Esophagus squamous epithelium (tissue), 5 donors: ENCODE measurements at places on chromosomes 5 and 9. TPM values are rescaled to one million over a fixed set of nuclear protein-coding genes. Genes with fewer than 3 reads are reported as not detected.

Gene UGT3A1
- not detected for total RNA-seq

- DNase-seq, result no peak
Observed at GRCh38 chr5:31269259-31269658, 75.8 kb downstream of the CDH6 start.

- DNase-seq, result no peak
Observed at GRCh38 chr5:34621277-34622097, 34.6 kb upstream of the RAI14 start.

DNA sequence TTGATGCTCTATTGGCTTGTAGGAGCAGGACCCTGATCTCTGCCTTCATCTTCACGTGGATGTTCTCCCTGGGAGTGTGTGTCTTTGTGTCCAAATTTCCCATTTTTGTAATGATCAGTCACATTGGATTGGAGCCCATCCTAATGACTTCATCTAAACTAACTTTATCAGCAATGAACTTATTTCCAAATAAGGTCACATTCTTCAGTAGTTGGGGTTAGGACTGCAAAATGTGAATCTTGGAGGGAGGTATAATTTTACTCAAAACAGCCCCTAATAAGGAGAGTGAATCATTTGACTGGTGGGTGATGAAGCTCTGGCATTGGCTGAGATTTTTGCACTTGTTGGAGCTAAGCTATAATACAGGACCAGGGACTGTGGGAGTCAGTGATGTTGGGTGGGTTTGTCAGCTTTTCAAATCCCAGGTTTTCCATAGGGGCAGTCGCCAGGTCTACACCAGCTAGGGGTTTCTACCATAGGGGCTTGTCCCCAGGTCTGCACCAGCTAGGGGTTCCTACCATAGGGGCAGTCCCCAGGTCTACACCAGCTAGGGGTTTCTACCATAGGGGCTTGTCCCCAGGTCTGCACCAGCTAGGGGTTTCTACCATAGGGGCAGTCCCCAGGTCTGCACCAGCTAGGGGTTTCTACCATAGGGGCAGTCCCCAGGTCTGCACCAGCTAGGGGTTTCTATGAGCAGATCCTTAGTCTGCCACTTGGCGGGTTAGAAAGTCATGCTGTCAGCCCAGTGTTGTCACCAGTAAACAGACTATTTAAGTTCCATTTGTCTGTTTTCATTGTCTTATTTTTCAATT is 382.6 kb upstream of the DAP start:
- no peak for DNase-seq

Gene CDH9
- not detected for total RNA-seq

GRCh38 chr5:102955488-102955887 is 164.4 kb downstream of the GIN1 start:
- no peak for DNase-seq

DNA sequence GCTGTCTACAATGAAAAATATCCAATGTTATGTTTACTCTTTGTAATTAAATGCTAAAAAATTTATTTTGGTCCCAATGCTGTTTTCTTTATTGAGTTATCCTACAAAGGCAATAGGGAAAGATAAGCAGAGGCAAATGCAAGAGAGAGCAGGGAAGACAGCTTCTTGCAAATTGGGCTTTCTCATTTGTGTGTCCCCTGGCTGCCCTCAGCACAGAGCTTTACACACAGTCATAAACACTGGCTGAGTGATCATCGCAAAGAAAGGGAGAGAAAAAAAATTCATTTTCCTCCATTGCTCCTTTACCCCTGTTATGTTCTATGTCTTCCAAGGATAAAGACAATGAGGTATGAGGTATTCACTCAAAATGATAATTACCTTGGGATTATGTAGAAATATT is 2.3 kb upstream of the TSSK1B start:
- DNase-seq, result no peak

Gene OBP2B
- not detected for total RNA-seq

DNA sequence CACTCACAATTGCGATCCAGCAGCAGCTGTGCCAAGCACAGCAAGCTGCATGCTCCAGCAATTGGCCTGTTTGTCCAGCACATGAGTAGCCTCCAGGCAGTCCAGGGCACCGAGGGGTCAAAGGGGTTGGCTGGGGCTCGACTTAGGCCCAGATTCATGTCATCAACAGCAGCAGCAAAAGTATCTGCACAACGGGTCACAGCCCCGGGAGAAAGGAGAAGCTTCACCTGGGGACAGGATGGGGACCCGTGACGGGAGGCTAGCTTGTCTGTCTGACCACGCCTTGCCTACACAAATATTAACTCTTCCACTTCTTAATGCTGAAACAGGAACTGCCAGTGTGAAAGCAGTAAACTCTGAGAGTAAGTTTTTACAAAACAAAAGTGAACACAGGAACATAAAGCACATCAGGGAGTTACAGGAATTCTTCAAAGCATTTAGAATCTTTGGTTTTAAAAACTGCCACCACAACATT is 191.2 kb downstream of the PIK3R1 start:
- DNase-seq, result no peak

- DNase-seq, result no peak
Observed at GRCh38 chr9:86128235-86128822, 29.0 kb upstream of the GOLM1 start.

DNA sequence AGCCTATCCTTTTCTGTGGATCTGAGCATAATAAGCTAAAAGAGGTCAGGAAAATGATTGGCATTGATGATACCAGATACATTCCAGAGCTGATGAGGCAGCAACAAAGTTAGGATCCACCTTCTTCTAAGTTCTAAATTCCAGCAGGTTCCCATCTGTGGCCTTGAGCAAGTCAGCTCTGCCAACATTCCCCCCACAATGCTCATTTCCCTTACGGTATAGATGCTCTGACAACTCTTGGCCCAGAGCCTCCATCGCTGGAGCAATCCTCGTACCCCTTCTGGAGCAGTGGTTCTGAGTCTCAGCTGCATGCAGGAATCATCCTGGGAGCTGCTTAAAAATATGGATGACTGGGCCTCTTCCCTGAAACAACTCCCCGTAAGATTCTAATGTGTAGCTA is 78.1 kb downstream of the MED27 start:
- no peak for DNase-seq

Gene GABRA6
- not detected for total RNA-seq

DNA sequence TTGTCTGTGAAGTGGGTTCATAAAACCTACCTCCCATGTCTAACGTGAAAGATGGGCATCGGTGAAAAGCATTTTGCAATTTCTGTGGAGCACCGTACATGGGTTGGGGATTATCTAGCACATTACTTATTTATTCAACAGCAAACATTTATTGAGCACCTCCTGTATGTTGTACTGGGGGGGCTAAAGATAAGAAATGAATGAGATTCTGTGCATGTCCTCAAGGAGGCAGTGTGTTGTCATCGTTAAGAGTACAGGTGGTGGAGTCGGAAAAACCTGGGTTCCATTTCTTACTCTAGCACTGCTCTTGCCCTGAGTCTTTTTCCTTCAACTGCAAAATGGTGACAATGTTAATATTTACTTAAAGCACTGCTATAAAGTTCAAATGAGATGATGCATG is 30.4 kb upstream of the DENND1A start:
- DNase-seq, result no peak

DNA sequence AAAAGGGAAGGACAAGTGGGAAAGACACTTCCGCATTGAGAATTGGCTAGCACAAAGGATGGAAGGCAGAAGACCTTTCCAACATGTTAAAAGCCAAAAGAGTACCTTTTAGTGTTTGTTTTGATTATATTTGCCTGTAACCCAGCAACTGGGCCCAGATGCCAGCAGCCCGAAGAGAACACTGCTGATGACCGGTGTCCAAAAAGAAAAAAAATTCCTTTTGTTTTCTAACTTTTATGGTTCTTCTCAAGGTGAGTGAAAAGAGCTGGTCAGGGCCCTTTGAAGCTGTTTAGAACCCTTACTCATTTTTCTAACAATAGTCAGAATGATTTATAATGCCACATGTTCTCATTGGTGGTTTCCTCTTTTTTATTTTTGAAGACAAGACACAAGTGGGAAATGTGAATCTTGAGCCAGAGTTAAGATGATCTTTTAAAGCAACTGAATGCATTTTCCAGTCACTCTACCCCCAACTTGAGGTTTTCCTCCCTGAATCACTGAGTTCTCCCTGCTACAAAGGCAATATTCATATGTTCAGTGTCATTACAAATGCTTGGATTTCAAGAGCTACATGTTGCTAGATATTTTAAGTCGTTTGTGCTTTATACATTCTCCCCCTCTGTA is 32.3 kb upstream of the ZNF462 start:
- no peak for DNase-seq

GRCh38 chr9:115141612-115142011 is 23.7 kb upstream of the TNC start:
- DNase-seq, result no peak

DNA sequence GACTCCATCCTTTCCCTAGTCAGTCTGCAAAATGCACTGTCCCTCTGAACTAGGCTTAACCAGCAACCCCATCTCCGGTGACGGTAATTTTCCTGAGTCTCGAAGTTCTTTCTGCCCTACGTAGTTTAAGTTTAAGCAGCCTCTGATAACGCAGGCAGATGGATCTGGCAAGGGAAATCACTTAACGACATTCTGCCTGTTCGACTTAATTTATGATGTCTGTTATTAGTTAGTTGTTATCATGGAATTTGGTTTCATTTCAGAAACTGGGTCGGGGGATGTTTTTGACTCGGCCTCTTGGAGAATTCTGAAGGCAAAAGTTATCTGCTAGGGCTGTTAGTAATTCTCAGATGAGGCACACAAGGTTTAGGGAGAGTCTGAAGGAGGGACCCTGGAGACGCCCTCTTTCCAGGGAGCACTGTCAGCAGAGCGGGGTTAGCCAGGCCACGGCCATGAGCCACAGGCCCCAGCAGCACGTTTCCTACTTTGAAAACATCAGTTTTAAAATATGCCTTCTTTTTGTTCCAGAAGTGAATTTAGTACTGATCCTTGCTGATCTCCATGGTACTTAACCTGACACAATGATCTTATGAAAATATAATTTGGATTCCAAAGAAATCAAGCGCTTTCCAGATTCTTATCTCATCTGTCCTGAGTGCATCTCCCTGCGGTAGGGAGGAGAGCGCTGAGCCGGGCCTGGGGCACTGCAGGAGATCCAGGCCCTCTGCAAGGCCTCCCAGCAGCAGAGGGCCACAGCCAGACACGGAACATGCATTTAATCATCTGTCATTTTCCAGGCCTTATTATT is 171.0 kb upstream of the OTULINL start:
- no peak for DNase-seq

- no peak for DNase-seq
Observed at GRCh38 chr9:70402213-70402612, 12.2 kb downstream of the KLF9 start.

Gene PCDHGB2
- total RNA-seq, result 1.1 TPM

Gene LEAP2
- total RNA-seq, result 0.30 TPM

- DNase-seq, result no peak
Observed at GRCh38 chr5:174608631-174609097, 115.7 kb upstream of the MSX2 start.

DNA sequence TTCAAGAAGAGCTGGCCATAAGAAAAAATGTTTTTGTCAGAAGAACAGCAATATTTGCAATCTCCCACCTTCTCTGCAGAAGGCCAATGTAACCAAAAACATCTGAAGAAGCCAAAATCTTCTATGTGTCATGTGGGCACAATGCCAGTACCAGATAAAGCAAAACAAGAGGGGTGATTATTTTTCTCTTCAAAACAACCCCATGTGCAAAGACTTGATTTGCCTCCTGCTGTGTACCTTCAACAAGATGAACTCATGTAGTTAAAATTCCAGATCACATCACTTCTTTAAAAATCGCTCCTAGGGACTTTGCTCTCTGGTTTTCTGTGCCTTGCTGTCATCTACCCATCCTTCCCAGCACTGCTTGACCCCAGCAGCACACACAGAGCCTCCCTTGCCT is 134.0 kb upstream of the MAP3K1 start:
- DNase-seq, result no peak

DNA sequence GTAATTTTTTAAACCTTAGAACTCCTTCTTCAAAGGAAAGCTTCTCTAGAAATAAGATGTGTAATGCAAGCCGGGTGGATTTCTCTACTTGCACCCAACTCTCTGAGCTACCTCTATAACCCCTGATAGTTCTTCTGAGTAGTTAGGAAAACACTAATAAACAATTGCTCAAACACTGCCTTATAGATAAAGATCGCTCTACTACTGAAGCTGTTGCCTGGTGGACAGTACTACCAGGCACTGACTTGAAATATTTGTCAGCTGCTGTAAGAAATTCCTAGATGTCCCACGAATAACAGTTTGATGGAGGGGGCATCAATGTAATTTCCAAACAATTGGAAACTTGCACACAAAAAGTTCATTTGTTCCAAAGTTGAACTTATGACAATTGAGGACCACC is 42.0 kb downstream of the NR3C1 start:
- DNase-seq, result no peak

DNA sequence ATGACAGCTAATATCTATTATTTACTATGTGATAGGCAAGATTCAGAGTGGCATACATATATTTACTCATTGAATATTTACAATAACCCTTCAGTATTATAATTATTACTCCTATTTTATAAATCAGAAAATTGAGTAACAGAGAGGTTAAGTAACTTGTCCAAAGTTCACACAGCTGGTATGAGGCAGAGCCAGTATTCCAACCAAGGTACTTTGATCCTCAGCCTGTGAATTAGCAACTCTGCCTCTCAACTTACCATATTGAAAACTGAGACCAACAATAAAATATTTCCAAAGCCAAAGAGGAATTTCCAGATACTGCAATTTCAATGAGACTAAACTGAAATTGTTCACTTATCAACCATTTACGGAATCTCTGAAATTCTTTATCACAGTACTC is 67.9 kb upstream of the TSLP start:
- no peak for DNase-seq

DNA sequence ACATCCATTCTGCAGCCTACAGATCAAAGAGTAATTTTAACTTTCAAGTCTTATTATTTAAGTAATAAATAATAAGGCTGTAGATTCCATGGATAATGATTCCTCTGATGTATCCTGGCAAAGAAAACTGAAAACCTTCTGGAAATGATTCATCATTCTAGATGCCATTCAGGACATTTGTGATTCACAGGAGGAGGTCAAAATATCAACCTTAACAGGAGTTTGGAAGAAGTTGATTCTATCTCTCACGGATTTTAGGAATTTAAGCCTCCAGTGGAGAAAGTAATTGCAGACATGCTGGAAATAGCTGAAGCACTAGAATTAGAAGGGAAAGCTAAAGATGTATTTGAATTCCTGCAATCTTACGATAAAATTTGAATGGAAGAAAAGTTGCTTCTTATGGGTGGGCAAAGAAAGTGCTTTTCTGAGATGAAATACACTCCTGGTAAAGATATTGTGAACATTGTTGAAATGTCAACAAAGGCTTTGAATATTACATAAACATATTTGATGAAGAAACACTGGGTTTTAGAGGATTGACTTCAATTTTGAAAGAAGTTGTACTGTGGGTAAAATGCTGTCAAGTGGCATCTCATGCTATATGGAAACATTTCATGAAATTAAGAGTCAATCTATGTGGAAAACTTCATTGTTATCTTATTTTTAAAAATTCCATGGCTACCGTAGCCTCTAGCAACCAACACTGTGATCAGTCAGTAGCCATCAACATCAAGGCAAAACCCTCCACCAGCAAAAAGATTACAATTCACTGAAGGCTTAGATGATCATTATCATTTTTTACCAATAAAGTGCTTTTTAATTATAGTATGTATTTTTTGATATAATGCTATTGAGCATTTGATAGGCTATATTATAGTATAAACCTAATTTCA is 1141.0 kb downstream of the CDH12 start:
- DNase-seq, result no peak
